ENCODE measurements at places on chromosomes 1 and 21. TPM values are rescaled to one million over a fixed set of nuclear protein-coding genes. Genes with fewer than 3 reads are reported as not detected.

DNA sequence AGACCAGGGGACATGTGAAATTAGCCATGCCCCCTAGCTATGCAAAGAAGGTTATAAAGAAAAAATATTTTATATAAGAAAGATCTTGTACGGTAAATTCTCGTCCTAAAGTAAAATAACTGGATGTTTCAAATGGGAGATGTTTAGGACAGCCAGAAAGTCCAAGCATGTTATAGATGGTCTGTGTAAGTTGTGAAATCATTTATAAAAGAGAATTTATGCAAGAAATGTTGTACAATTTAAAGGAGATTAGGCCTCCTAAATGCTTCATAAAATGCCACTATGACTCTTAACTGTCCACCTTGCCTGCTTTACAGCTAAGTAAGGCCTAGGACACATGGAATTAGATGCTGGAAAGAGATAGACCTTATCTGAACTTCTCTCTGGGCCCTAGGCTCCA, 118.1 kb upstream of the POGK start:
- DNase-seq: no peak

CXADR gene
- 0.74 TPM for total RNA-seq

RIPK4 gene
- total RNA-seq: not detected

GRCh38 chr1:23601968-23602876, 42.9 kb upstream of the ID3 start:
- no peak for DNase-seq
